ENCODE measurements at places on chromosomes 13 and 19. TPM values are rescaled to one million over a fixed set of nuclear protein-coding genes. Genes with fewer than 3 reads are reported as not detected.

The A1BG gene
- 29.9 TPM for total RNA-seq

The C19orf85 gene
- not detected for total RNA-seq

The COX7A1 gene
- not detected for total RNA-seq

The HIPK4 gene
- total RNA-seq, result not detected

GRCh38 chr13:48656608-48657007 is 2.9 kb downstream of the CYSLTR2 start:
- no peak overlapping the region for H3K27ac ChIP-seq
- no peak for DNase-seq

Data from CD8-positive, alpha-beta T cell (primary cell).